ENCODE measurements at places on chromosomes 5 and 9.
A peak's percentile ranks its signal among the peaks of the same experiment; 100 is the strongest.

DNA sequence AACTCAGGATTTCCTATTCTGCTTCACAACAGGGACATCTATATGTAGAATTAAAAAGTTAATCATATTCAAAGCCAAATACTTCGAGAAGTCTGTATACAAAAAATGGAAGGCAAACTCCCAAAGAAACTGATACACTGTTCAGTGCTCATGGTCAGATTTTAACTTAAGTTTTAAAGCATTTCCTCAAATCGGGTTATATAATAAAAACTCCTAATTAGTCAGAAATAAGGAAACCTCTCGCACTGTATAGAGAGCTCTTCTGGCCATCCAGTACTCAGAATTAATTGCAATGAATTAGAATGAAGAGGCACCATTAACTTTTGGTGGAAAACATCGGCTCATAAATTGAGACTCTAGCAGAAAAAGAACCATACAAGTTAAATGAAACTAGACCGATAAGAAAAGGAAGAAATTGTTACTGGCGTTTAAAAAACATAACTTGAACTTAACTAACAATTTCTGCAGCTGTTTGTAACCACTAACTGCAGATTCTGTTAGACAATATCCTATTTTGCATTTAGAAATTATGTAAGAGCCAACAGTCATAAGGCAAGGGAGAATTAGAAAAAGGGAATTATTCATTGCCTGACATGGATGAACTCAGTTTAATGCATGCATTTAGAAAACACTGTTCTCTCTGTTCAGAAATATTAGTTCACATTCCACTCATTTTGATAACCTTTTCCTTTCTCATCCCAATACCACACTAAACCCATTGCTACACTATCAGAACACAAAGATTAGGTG lies 96.6 kb downstream of the FNBP1 start:
- DNase-seq: no peak

- no peak for DNase-seq
These were observed 14.2 kb upstream of the CMBL start for GRCh38 chr5:10321882-10322281.

- no peak for DNase-seq
These were observed 176.8 kb downstream of the MELK start for GRCh38 chr9:36749461-36749860.

- DNase-seq: no peak
These were observed 167.9 kb downstream of the ARHGEF28 start for GRCh38 chr5:73793911-73794310.

GRCh38 chr9:133023117-133023890 lies 7.5 kb upstream of the GTF3C5 start:
- no peak for DNase-seq

DNA sequence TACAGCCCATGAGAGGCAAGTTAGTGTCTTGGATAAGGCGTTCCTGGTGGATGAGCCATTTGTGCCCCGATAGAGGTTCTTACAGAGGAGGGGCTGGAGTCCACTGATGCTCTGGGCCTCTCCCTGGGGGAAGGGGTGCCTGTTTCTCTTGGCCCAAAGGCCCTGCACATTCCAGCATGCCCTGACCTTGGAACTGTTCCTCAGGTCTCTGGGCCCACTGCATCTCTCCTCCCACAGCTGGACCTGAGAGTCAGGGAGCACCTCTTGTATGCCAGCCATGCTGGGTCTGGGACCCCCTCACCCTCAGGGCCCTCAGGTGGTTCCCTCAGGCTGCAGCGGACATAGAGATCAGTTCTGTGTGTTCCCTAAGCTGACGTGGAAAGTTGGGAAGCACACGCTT lies 26.4 kb downstream of the DAPK1 start:
- no peak for DNase-seq

DNA sequence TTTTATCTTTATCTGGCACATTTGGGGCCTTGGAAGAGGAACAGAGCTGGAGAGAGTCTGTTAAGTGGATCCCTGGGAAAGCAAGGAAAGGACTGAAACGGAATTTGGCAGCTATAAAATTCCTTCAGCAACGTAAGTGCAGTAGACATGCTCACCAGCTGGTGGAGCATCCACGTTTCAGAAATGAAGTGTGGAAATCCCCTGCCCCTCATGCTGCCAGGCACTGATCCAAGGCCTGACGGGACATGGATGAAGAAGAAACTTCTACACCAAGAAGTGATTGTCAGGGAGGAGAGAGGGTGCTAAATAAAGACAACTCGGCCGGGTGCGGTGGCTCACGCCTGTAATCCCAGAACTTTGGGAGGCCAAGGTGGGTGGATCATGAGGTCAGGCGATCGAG lies 209.3 kb downstream of the ROR2 start:
- no peak for DNase-seq

GRCh38 chr9:27499451-27499850 lies 24.6 kb upstream of the IFNK start:
- no peak for DNase-seq

GRCh38 chr5:22693121-22693520 lies 160.0 kb downstream of the CDH12 start:
- no peak for DNase-seq

DNA sequence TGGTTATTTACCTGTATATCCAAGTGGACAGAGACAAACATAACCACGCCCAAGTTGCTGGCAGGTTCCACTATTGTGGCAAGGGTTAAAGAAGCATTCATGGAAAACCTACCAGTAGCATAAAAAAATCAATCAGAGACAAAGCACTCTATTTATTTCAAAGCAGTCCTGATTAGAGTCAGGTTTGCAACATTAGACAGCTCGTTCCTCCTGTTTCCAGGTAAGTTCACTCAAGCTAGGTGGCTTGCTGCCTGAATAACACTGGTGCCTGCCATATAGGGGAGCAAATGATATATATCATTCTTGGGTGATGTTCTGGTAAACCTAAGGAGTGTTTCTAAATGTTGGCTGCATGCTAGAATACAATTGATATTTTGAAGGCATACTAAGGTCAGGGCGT lies 119.6 kb upstream of the TXNDC8 start:
- no peak for DNase-seq

GRCh38 chr5:66408576-66408975 lies 187.6 kb upstream of the MAST4 start:
- no peak for DNase-seq

DNA sequence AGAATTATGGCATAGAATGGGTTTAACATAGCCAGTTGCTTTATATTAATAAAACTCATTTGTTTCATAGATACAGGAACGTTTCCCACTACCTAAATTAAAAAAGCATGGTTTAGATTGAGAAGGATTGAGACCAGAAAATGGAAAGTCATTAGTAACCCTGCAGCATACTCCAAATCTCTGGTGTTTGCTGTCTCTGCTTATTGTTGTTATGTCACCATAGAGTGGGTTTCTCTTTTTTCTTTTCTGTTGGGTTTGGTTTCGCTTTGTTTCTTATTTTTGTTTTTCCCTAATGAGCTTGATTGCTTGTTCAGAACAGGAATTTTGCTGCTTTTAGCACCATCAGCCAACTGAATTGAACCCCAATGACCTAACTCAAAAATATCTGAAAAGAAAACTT lies 1034.8 kb downstream of the MAT2B start:
- no peak for DNase-seq

DNA sequence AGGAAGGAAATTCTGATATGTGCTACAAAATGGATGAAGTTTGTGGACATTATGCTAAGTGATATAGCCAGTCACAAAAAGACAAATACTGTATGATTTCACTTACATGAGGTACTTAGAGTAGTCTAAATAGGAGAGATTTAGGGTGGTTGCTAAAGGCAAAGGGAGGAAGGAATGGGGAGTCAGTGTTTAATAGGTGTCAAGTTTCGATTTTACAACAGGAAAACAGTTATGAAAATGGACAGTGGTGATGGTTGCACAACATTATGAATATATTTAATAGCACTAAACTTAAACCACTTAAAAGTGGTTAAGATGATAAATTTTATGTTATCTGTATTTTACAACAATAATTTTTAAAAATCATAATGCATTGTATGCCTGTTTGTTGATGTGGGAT lies 40.4 kb upstream of the ECM2 start:
- no peak for DNase-seq

- DNase-seq: peak; percentile 62
These were observed 1.0 kb downstream of the SET start for GRCh38 chr9:128689820-128690683.

GRCh38 chr9:107690021-107690420 lies 200.5 kb upstream of the KLF4 start:
- no peak for DNase-seq

DNA sequence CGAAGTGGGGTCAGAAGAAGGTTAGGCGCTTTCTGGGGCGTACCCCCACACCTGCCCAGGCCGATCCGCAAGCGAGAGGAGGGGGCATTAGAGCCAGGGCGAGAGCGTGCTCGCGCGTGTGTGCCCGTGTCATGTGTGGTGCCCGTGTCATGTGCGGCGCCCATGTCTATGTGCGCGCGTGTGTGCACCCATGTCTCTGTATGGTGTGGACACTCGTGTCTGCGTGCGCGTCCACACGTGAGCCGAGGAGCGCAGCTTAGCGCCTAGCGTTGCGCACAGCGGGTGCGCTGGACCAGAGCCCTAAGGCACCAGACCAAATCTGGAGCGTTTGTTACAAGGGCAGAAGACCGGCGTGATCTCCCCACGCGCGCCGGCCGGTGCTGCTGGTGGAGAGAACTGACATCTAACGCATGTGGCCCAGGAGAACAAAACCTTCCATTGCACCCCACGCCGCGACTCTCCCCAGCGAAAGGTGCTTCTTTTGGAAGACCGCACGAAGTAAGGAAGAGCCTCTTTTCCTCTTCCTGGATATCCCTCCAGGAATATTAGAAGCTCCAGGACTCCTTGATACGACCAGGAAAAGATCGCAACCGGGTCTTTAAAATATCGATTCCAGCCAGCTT lies 644 bp downstream of the NIM1K start:
- DNase-seq: no peak

GRCh38 chr9:127076860-127077643 lies 45.4 kb downstream of the ANGPTL2 start:
- no peak for DNase-seq

DNA sequence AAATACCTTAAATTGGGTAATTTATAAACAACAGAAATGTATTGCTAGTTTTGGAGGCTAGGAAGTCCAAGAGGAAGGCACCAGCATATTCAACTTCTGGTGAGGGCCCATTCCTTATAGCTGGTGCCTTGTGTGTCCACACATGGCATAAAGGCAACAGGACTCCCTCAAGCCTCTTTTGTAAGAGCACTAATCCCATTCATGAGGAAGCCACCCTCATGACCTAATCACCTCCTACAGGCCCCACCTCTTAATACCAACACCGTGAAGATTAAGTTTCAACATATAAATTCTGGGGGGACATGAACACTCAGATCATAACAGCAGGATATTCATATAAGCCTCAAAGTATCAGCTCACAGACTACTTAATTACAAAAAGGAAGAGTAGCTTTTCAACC lies 4.0 kb upstream of the PLAC8L1 start:
- no peak for DNase-seq

- DNase-seq: no peak
These were observed 435.9 kb downstream of the DNAH5 start for GRCh38 chr5:13508559-13508958.

GRCh38 chr5:23840083-23840482 lies 332.7 kb downstream of the PRDM9 start:
- DNase-seq: no peak

DNA sequence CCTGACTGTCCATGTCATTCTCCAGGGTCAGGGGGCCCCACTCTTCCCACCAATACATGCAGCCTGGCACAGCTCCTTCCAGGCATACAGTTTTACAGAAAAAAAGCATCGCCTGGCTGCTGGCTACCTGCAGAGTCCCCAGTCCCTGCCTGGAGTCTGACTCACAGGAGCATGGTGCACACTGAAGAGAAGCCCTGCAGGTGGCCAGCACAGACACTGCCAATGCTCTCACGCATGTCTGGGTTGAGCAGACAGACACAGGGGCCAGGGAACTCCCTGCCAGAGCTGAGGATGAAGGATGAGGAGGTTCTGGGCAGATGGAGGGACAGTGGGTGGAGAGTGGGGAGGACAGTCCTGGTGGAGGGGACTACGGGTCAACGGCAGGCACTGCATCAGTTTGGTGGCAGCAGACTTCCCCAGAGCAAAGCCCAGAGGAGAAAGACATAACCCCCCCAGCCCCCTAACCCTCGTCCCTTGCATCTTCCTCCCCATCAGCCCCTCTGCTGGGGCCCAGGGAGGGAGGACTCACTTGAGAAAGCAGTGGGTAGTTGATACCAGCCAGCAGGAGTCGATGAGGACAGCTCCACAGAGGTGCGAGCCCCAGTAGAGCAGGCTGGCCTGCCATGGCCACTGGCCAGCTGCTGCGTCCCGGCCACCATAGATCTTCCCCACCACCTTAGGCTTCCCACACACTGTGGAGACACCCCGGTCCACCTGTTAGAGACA lies 72.9 kb upstream of the SPTLC1 start:
- no peak for DNase-seq

GRCh38 chr5:8393240-8393639 lies 524.3 kb downstream of the MTRR start:
- DNase-seq: no peak

DNA sequence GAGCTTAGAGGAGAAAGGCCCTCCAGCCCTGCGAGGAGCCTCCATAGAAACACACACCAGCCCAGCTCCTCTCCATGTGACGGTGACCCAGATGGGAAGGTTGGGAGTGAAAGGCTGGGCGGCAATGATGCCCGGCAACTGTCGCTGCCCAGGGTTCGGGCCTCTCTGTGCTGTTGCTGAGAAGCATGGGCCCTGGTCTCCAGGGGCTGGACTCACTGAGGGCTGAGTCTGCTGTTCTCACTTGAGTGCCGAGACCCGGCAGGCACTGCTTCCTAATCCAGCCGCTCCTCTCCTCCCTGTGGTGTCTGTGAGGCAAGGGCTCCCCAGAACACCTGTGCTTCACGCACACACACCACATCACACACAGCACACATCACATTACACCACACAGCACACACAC lies 493.6 kb downstream of the GADD45G start:
- no peak for DNase-seq

- no peak for DNase-seq
These were observed 61.1 kb upstream of the IL6ST start for GRCh38 chr5:56055859-56056258.

Data from stimulated activated CD8-positive, alpha-beta memory T cell treated with anti-CD3 and anti-CD28 coated beads, Interleukin-7, amount 100 ng/mL, for 4 hours (primary cell).